ENCODE measurements at places on chromosomes 6 and 20.
A peak's percentile ranks its signal among the peaks of the same experiment; 100 is the strongest.

DNA sequence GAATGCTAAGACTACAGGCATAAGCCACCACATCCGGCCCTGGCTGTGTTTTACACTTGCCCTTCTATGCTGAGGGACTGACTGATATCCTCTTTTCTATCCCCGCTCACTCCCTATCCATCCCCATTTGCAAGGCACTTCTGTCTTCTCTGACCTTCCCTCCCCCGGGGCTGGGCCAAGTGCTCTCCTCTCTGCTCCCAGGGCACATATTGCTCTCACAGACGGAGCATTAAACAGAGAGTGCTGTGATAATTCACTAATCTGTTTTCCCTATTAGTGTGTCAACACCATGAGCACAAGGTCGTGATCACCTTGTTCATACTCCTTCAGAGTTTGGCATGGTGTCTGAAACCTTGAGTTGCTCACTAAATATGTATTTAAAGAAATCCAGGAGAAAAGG lies 9.0 kb upstream of the SLC2A12 start:
- no peak for DNase-seq

- no peak for DNase-seq
These were observed 5.1 kb downstream of the DPM1 start for GRCh38 chr20:50953196-50953595.

- DNase-seq, result no peak
These were observed 82.2 kb upstream of the NAA20 start for GRCh38 chr20:19934792-19935491.

- DNase-seq, result no peak
These were observed 10.2 kb downstream of the SLC29A1 start for GRCh38 chr6:44233567-44234100.

GRCh38 chr6:49423817-49424216 lies 39.2 kb downstream of the MMUT start:
- DNase-seq, result no peak

- DNase-seq, result no peak
These were observed 257.8 kb downstream of the BTBD3 start for GRCh38 chr20:12175538-12175937.

GRCh38 chr6:37663019-37663810 lies 34.5 kb downstream of the MDGA1 start:
- no peak for DNase-seq

DNA sequence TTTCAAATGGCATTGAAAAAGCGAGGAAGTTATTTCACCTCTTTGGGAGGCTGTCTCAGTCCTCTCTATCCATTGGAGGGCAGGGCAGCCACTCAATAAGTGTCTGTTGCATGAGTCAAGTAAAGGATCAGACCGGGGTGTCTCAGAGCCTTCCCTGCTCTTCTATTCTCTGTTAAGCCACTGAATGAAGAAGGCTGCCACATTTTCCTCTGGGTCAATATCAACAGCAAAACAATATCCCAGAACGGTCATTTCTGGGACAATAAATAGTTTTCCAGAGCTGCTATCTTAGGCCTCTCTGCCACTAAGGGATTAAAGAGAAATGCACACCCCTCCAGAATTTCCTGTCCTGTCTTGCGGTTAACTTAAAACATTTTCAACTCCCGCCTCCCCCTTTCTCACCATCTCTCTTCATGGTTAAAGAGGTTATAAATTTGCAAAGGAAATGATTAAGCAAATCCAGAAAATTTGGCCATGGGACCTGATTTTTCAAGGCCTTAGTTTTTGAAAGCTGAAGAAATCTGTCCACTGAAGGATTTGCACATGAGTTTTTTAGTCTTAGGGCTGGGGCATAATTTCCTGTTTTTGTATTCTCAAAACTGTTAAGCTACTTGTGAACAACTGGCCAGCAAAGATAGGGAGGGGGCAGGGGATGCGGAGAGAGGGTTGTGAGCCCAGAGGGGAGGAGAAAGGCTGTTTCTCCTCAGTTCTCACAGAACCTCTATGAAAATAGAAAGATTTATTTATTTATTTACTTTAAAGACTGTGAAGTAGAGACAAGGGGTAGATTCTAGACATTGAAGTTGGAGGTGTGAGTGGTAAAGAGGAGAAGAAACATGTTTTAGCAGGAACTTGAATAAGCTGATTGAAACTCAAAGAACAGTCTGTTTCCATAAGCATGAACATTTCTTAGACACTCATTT lies 135.7 kb downstream of the BCAS1 start:
- peak; percentile 35 for DNase-seq

- DNase-seq, result peak; percentile 31
These were observed 11.1 kb upstream of the SERINC3 start for GRCh38 chr20:44532981-44533331.
